ENCODE measurements at places on chromosomes 3 and 15.

DNA sequence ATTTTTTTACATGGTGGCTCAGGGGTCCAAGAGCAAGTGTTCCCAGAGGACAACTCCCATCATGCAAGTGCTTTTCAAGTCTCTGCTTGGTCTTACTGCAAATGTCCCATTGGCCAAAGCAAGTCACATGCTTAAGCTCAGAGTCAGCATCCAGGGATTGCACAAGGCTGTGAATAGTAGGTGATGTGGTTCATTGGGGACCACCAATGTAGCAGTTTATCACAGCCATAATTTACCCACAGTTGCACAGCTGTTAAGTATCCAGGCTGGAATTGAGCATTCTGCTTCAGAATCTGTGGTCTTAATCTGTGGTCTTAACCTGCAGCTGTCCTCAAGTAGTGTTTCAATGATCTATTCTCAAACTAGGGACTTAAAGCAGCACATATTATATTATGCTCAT is 71.4 kb upstream of the PLCL2 start:
- no peaks in the 10 kb centered on the region for H3K36me3 ChIP-seq
- H3K4me3 ChIP-seq, result no peak overlapping the region
- no peaks in the 10 kb centered on the region for H3K27me3 ChIP-seq
- no peaks in the 10 kb centered on the region for H3K4me1 ChIP-seq

GRCh38 chr3:17063596-17063995 is 178.8 kb downstream of the PLCL2 start:
- H3K27me3 ChIP-seq, result no peaks in the 10 kb centered on the region
- no peak for DNase-seq
- no peak overlapping the region for H3K4me3 ChIP-seq
- H3K36me3 ChIP-seq, result no peaks in the 10 kb centered on the region

DNA sequence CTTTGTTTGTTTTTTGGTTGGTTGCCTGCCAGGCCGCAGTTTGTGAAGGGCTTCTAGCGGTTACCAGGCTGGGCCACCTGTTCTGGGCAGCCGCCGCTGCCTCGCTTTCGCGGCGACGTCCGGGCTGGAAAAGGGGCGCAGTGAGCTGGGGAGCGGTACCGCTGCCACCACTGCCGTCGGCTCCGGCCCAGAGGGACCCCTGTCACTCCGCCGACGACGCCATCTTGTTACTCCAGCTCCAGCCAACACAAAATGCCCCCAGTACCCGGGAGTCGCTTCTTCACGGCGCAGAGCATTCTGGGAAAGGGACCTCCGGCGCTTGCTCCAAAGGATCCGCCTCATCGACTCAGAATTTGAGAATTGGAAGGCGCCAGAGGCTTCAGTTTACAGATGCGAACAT is 238.8 kb downstream of the CDIN1 start:
- DNase-seq, result no peak
- peaks cover 11% of the 10 kb centered on the region for H3K4me1 ChIP-seq
- no peaks in the 10 kb centered on the region for H3K27me3 ChIP-seq
- no peak overlapping the region for H3K27ac ChIP-seq
- H3K36me3 ChIP-seq, result no peaks in the 10 kb centered on the region
- no peak overlapping the region for H3K4me3 ChIP-seq

DNA sequence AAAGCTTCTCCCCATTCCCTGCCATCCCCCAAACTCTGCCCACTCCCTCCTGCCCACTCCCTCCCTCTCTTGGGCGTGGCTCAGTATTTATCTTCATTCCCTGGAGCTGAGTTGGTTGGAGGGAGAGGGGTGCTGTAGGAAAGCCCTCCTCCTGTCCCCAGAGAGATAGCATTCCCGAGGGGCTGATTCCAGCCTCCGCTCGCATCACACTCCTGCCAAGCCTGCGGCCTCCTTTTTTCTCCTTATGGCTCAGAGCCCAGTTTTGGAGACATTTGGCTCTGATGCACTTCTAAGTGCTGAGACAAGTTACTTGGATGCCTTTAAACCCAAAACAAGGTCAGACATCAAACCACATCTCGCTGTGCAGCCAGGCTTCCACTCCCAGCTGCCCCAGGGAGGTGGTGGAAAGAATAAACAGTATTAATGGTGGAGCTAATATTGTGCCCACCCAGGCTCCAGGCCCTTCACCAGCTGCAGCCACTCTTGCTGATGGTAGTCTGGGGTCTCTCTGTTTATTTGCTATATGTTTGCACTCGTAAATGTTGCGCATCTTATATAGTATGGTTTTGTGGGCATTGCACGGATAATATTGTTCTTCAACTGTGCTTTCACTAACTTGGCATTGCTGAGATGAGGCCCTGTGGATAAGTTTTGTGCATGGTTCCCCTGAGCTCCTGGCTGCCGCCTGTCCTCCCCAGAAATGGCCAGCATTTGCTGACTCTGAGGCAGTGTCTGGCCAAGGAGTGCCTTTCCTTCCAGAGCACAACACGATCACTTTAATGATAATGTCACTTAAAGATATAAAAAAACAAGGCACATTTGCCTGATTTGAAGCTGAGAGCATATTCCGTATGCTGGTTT is 157.2 kb downstream of the LRRC28 start:
- DNase-seq, result no peak
- H3K27me3 ChIP-seq, result no peaks in the 10 kb centered on the region
- no peak overlapping the region for H3K4me3 ChIP-seq
- no peak overlapping the region for H3K27ac ChIP-seq

GRCh38 chr3:194364652-194365434 is 4.7 kb downstream of the LRRC15 start:
- H3K4me1 ChIP-seq, result no peaks in the 10 kb centered on the region
- DNase-seq, result no peak
- H3K36me3 ChIP-seq, result no peaks in the 10 kb centered on the region

Data from pancreas (tissue), 10 donors.